ENCODE measurements at places on chromosomes 11 and 22.

DNA sequence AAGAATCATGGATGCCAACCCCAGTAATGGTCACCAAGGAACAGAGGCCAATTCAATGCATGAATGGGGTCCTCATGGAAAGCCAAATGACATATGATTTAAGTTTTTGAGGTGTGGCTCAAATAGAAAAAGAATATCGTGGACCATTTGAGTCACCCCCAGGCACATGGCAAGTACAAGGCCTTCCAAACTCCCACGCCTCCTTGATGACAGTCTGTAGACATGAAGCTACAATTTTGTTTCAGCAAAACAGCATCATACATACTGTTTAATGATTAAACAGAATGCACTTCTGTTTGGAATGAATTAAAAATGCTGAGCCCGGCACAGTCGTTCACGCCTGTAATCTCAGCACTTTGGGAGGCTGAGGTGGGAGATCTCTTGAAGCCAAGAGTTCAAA is 7.4 kb downstream of the FADD start:
- DNase-seq = no peak

GRCh38 chr11:74570266-74571061 is 21.9 kb upstream of the POLD3 start:
- DNase-seq = peak; percentile 10

DNA sequence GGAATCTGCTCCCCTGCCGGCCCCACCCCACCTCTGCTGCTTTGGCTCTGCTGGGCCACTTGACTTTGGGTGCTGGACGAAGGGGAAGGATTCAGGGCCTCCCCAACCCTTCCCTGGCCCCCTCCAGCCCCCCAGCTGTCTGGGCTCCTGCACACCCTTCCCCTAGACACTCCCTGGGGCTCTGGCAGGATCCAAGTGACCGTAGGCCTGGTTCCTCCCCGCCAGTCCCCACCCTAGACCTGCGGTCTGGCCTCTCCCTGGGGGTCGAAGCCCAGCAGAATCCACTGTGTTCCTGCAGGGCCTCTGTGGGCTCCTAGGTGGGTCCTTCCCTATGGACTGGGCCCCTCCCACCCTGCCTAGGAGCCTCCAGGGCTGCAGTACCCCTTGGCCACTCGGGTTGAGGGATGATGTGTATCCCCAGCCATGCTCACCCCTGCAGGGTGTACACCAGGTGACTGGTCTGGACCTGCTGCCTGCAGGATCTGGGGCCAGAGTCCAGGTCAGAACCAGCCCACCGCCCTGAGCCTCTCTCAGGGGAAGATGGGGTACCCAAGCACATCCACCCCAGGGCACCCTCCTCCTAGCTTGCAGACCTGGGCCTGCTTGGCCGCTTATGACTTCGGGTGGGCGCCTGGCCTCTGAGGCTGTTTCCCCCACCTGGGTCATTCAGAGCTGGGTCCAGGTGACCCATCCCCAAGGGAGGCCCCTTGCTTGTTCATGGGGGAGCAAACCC is 5.6 kb downstream of the PIM3 start:
- no peak for DNase-seq

DNA sequence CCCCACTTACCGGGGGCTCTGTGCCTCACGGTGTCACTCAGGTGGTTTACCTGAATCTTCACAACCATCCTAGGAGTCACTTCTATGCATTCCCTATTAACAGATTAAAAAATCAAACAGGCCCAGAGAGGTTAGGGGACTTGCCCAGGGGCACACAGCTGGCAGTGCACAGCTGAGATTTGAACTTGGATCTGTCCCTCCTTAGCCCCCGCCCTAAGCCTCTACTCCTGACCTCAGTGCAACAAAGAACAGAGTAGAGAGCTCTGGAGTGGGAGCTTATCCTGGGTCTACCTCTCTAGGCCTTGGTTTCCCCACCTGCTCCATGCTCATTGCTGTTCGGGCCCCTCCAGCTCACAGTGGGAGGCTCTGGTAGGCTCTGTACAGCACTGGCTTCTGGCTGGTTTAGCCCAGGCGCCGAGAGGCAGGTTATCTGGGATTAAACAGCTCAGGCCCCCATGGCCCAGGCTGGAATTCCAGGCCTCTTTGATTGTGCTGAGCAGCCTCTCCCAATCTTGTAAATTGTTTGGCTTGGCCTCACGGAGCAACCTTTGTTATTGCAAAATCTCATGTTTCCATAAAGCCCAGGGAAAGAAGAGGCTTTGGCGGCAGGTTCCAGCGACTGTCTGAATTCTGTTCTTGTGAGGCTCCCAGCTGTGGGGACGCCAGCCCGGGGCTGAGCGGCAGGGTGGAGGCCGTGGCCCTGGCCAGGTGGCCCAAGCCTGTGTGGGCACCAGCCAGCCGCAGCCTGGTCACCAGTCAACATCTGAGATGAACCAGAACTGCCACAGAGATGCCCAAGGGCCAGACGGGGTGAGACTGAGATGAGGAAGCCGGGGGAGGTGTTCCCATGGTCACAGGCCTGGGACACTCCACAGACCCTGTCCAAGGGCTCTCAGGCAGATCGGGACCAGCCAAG is 28.9 kb upstream of the SHISAL1 start:
- no peak for DNase-seq

DNA sequence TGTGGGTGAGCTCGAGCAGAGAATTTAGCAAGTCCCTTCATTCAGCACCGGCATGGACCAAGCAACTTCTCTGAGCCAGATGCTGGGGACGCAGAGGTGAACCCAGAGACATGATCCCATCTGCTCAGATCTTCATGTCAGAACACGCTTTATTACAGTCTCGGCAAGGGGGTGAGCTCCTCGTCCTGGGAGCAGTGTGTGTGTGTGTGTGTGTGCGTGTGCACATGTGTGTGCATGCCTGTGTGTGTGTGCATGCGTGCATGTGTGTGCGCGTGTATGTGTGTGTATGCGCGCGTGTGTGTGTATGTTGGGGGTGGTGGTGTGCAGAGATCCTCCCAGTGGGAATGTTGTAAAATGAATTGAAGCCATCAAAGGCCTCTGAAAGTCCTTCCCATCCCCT is 9.8 kb downstream of the MIAT start:
- DNase-seq = no peak

DNA sequence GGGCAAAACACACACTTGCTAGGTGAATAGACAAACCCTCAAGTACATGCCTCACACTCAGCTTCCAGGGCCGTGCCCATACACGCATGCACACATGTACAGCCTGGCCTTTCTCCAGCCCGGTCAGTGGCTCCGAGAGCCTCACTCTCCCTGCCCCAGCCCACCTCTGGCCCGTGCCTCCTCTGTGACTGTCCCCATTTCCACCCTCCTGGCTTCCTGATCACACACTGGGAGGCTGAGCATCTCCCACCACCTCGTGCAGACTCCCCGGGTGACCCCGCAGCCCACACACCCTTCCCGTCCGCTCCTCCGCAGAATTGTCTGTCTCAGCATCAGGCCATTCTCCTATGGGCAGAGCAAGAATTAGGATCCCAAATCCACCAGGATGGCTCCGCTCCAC is 634.1 kb downstream of the TBC1D22A start:
- DNase-seq = no peak

DNA sequence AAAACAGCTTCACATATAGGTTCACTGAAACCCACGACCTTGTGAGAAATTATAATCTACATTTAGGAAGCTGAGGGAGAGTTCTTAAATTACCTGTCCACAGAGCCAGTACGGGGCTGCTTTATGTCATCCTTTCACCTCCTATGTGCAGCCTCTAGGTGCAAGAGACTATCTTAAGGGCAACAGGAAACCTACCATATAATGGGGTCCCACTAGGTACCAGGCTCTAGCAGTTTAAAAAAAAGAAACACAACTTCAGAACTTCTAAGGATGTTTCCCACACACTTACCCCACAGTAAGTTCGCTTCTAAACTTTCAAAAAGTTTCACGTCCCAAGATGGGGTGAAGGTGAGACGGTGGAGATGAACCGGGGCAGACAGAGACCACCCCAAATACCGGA is 573 bp downstream of the STK33 start:
- DNase-seq = no peak

- no peak for DNase-seq
These were observed 737 bp downstream of the BCL2L13 start for GRCh38 chr22:17639247-17639741.

DNA sequence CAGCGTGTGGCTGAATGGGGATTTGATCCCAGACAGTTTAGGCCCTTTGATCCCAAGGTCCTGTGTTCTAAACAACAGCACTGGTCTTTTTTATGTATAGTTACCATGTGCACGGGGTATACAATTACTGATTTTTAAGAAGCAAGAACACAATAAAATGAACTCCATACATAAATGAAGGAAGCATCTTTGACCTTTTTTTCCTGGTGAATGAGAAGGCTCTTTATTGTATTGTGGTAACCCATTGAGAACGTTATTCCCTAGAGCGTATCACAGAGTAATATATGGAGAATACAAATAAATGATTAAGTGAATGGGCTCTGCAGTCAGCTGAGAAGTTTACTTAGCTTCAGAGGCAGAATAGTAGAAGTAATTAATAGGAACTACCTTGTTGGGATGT is 563.6 kb downstream of the NTM start:
- no peak for DNase-seq

GRCh38 chr11:57164317-57164716 is 17.4 kb upstream of the LRRC55 start:
- DNase-seq = no peak

- no peak for DNase-seq
These were observed 7.2 kb downstream of the NDUFC2 start for GRCh38 chr11:78072455-78072854.

DNA sequence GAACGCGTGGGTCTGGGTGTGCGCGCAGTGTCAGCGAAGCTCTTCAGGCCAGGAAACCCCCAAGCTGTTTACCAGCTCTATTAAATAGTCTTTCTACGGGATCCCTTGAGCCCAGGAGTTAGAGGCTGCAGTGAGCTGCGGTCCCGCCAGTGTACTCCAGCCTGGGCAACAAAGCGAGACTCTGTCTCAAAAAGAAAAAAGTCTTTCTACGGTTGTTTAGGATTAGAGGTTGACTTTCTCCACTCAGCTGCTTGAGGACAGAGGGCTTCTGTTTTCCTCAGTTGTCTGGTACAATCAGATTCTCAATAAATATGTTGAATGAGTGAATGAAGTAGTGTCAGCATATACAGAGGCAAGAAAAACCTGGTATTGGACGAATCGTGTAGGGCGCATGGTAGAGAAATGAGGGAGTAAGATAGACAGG is 619 bp downstream of the SART1 start:
- no peak for DNase-seq

All from CD4-positive, alpha-beta T cell treated with Interleukin-15 for 4 hours (primary cell).